ENCODE measurements at places on chromosomes 7 and 10. TPM values are rescaled to one million over a fixed set of nuclear protein-coding genes. Genes with fewer than 3 reads are reported as not detected.

DNA sequence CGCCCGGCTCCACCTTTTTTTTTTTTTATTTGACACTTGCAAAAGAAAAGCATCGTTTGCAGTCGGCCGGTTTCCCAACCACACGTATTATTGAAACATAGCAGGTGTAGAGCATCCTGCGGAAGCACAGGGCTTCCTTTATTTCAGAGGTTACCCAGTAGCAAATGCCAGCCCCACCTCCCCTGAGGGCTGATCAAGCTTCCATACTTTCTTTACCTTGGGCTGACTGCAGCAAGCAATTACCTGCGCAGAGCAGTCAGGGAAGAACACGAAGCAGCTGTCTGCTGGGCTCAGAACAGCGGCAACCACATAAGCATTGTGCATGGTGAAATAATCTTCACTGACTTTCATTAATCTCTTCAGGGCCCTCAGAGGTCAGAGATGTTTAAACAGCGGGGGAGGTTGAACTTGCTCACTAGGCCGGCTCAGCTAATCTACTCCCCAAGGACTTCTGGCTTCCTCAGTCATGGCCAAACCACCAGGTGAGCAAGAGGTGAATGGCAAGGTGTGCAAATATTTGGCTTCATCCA lies 784.7 kb upstream of the AUTS2 start:
- H3K27me3 ChIP-seq: no peaks in the 10 kb centered on the region
- H3K27ac ChIP-seq: no peak overlapping the region
- H3K36me3 ChIP-seq: no peaks in the 10 kb centered on the region
- no peak overlapping the region for H3K4me3 ChIP-seq

DNA sequence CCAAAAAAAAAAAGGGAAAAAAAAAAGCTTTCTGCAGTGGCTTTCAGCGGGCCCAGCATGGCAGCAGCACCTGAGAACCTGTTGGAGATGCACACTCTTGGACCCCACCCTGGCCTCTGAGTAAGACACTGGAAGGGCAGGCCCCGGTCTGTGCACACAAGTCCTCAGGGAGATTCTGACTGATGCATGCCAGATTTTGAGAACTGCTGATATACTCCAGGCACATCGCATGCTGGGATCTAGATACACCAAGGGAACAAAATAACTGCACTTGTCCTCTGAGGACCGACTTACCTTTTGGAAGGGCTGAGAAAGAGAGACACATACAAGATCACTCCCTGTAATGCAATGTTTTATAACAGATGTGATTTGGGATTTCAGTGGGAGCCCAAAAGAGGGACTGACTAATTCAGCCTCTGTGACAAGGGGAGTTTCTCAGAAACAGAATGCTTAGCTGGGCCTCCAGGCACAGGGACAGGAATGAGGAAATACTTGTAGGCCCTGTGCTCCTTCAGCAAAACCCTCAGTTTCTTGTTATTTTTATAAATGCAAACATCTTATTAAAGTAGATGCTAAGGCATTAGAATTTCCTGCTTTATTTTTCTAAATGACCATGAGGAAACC lies 8.2 kb downstream of the EGFR start:
- H3K36me3 ChIP-seq: peaks cover 2% of the 10 kb centered on the region
- no peak overlapping the region for H3K27ac ChIP-seq
- no peak overlapping the region for H3K4me3 ChIP-seq
- DNase-seq: no peak
- H3K4me1 ChIP-seq: no peaks in the 10 kb centered on the region

- H3K27ac ChIP-seq: peak overlapping the region; percentile 96
- H3K4me1 ChIP-seq: peaks cover 89% of the 10 kb centered on the region
- H3K36me3 ChIP-seq: peaks cover 3% of the 10 kb centered on the region
- no peaks in the 10 kb centered on the region for H3K27me3 ChIP-seq
- H3K4me3 ChIP-seq: peak overlapping the region; percentile 81
- no peak for DNase-seq
Measured at GRCh38 chr10:104324221-104324686, 14.0 kb downstream of the ITPRIP start.

GRCh38 chr10:6558272-6558671 lies 21.8 kb downstream of the PRKCQ start:
- H3K4me1 ChIP-seq: peaks cover 81% of the 10 kb centered on the region
- no peaks in the 10 kb centered on the region for H3K27me3 ChIP-seq
- peak overlapping the region; percentile 91 for H3K4me3 ChIP-seq
- peaks cover 7% of the 10 kb centered on the region for H3K36me3 ChIP-seq
- H3K27ac ChIP-seq: peak overlapping the region; percentile 96

- DNase-seq: no peak
- no peaks in the 10 kb centered on the region for H3K36me3 ChIP-seq
- H3K27ac ChIP-seq: no peak overlapping the region
Measured at GRCh38 chr10:18282094-18282493, 141.9 kb downstream of the CACNB2 start.

- no peak overlapping the region for H3K27ac ChIP-seq
- no peaks in the 10 kb centered on the region for H3K36me3 ChIP-seq
- DNase-seq: no peak
- peaks cover 11% of the 10 kb centered on the region for H3K27me3 ChIP-seq
Measured at GRCh38 chr7:1359051-1359400, 100.2 kb downstream of the MICALL2 start.

DNA sequence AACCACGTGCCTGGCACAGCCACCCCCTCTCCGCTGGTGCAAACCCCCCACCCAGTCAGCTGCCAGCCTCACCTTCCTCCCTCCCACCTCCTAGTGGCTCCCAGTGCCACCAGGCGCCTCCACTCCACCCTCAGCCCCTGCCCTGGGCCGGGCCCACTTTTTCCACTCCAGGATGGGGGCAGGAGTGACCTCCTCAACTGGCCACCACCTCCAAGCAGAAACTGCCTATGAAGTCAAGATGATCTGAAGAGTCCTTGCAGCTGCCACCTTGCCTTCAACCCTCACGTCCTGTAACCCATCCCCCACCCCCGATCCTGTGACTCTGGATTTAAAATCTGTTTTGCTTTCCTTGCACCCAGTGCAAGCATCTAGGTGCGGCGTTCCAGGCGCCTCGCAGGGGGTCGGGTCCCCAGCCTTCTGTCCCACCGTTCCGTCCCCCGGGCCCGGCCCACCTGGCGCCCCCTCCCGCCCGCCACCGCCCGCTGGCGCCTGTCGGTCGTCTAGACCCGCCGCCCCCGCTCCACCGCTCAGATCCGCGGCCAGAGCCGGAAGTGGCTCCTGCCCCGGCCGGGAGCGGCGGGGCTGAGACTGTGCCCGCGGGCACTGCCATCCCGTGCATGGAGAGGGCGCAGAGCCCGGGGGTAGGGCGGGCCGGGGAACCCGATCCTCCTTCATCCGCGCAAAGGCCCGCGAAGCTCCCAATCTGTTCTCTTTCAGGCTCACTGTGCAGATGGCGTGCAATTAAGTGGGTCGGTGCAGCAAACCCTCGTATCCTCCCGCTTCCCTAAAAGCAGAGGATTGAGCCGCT lies 51.2 kb upstream of the GTF2I start:
- DNase-seq: no peak
- peak overlapping the region; percentile 74 for H3K27ac ChIP-seq
- peaks cover 2% of the 10 kb centered on the region for H3K36me3 ChIP-seq
- peak overlapping the region; percentile 82 for H3K4me3 ChIP-seq
- H3K27me3 ChIP-seq: no peaks in the 10 kb centered on the region

DNA sequence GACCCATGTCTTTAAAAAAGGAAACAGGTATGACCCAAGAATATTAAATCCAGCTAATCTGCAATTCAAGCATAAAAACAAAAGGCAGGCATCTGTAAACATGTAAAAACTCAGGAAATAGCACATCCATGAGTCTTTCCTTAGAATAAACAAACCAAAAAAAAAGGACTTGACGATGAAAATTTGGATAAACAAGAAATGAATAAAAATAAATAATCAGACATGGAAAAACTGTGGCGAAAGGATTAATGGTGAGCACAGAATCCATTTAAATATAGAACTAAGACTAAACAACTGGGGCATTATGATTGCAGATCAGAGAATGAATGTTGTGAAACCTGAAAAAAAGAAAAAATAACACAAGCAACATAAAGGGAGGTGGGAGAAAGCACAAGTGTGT lies 170.1 kb downstream of the DOCK4 start:
- H3K27ac ChIP-seq: no peak overlapping the region
- DNase-seq: no peak
- H3K4me1 ChIP-seq: no peaks in the 10 kb centered on the region
- no peak overlapping the region for H3K4me3 ChIP-seq
- H3K27me3 ChIP-seq: peaks cover 13% of the 10 kb centered on the region
- peaks cover 3% of the 10 kb centered on the region for H3K36me3 ChIP-seq

ZKSCAN1 gene
- total RNA-seq: 51.1 TPM

MYOF gene
- total RNA-seq: 0.81 TPM

FOXL3 gene
- not detected for total RNA-seq

SPDYE8 gene
- not detected for total RNA-seq
